Esophagus muscularis mucosa (tissue), 4 donors: ENCODE measurements at places on chromosomes 1 and 21. TPM values are rescaled to one million over a fixed set of nuclear protein-coding genes. Genes with fewer than 3 reads are reported as not detected.

GRCh38 chr21:17725339-17725738, 93.8 kb downstream of the C21orf91 start:
- no peak for DNase-seq
- no peaks in the 10 kb centered on the region for H3K27me3 ChIP-seq
- H3K36me3 ChIP-seq = no peaks in the 10 kb centered on the region

GRCh38 chr1:20284625-20285024, 6.0 kb upstream of the VWA5B1 start:
- H3K27me3 ChIP-seq = peaks cover 66% of the 10 kb centered on the region
- H3K4me3 ChIP-seq = no peak overlapping the region
- H3K36me3 ChIP-seq = no peaks in the 10 kb centered on the region
- no peak for DNase-seq

DNA sequence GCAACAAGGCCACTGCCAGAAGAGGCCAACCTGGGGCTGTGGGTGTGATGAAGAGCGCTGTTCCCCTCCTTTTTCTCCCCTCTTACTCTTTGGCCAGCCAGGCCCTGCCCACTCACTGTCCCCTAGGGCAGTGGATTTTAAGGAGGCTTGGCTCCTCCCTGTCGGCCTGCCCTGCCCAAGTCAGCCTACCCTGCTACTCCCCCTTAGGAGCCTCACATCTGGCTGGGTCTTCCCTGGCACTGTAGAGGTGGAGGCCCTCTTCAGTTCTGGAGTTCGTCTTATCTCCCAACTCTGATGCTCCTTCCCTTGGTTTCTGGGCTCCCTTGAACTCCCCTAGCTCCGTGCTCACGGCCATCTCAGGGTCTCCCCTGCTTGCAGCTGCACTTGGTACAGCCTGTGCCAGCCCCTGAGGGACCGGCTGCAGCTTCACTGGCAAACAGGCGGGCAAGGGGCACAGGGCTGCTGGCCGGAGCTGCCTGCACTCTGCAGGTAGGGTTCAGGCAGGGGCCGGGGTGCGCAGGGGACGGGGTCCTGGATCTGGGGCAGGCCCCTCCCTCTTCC, 4.0 kb downstream of the AMPD2 start:
- H3K4me1 ChIP-seq = peaks cover 64% of the 10 kb centered on the region
- H3K36me3 ChIP-seq = peaks cover 26% of the 10 kb centered on the region
- peak overlapping the region; percentile 55 for H3K27ac ChIP-seq
- H3K4me3 ChIP-seq = peak overlapping the region; percentile 18
- H3K27me3 ChIP-seq = no peaks in the 10 kb centered on the region

DNA sequence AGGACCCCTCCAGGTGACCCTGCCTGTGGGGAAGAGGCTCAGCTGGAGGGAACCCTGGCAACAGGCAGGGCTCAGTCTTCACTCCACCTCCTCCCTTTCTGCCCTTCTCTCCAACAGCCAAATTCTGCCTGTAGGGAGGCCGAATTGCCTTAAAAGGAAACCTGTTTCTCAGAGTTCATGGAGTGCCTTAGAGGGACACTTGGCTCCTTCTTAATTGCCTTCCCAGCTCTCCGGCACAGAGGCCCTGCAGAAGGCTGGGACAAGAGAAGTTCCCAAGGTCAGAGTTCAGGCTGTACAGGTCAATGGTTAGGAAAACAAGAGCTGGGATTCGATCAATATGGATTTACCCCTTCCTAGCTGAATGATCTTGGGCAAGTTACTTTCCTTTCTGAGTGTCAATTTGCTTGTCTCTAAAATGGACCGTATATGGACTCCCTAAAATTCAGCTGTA, 6.2 kb downstream of the CSRP1 start:
- H3K36me3 ChIP-seq = peaks cover 13% of the 10 kb centered on the region
- H3K27ac ChIP-seq = peak overlapping the region; percentile 98
- H3K27me3 ChIP-seq = no peaks in the 10 kb centered on the region
- H3K4me1 ChIP-seq = peaks cover 100% of the 10 kb centered on the region
- peak overlapping the region; percentile 24 for H3K4me3 ChIP-seq
- no peak for DNase-seq

- no peak overlapping the region for H3K27ac ChIP-seq
- DNase-seq = no peak
- no peaks in the 10 kb centered on the region for H3K27me3 ChIP-seq
- no peak overlapping the region for H3K4me3 ChIP-seq
These were observed 2.5 kb upstream of the MX2 start for GRCh38 chr21:41359286-41359685.

- peaks cover 19% of the 10 kb centered on the region for H3K4me1 ChIP-seq
- H3K27me3 ChIP-seq = no peaks in the 10 kb centered on the region
- H3K36me3 ChIP-seq = no peaks in the 10 kb centered on the region
- DNase-seq = no peak
- H3K27ac ChIP-seq = no peak overlapping the region
These were observed 41.8 kb downstream of the MAP3K7CL start for GRCh38 chr21:29172282-29172681.

GRCh38 chr1:82034812-82035211, 234.1 kb downstream of the ADGRL2 start:
- H3K27me3 ChIP-seq = no peaks in the 10 kb centered on the region
- DNase-seq = no peak
- H3K4me3 ChIP-seq = no peak overlapping the region

- peaks cover 47% of the 10 kb centered on the region for H3K4me1 ChIP-seq
- peak overlapping the region; percentile 82 for H3K27ac ChIP-seq
- no peak for DNase-seq
These were observed 751 bp downstream of the STUM start for GRCh38 chr1:226549094-226549936.

DNA sequence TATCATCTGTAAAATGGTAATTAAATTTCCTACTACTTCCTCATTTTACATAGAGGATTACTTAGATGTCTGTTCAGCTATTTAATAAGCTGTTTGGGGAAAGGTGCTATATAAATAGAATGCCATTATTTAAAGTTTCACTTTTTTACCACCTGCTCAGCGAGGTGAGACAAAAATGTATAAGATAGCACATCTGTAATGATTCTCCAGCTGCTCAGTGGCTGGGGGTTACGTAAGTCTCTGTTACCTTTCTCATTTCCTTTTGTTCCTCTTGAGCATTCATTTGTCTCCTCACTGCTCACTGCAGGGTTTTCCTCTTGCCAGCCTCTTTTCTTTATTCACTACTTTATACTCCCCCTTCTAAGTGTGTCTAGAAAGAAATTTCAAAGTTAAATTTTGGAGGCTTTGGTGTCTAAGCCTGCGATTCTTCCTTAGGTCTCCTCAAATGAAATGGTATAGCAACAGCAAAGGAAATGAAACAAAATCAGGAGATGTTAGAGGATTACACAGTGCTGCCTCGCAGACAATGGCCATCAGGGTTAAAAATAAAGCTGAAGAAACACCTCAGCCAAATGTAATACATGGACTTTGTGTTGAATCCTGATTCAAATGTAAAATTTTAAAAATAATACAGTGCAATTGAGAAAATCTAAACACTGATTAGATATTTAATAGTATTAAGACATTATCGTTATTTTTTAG, 6.8 kb downstream of the RGS8 start:
- peaks cover 1% of the 10 kb centered on the region for H3K27me3 ChIP-seq
- DNase-seq = no peak
- H3K27ac ChIP-seq = no peak overlapping the region
- no peaks in the 10 kb centered on the region for H3K36me3 ChIP-seq
- H3K4me3 ChIP-seq = no peak overlapping the region

DNA sequence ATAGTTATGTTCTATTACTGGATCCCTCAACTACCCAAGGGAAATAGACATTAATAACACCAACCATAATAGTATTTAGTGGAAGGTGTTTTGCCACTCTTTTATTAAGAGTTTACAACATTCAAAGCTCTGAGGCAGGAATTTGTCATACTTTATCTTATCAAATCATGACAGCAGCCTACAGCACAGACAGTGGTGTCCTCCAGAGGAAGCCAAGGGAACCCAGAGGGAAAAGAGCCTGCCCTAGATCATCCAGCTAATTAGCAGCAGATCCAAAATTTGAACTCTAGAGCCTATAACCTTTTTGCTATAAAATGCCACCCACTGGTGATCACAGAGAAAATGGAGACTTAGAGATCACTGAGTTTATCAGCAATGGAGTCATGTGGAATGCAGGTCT, 18.2 kb downstream of the VAV3 start:
- H3K4me1 ChIP-seq = no peaks in the 10 kb centered on the region
- H3K27ac ChIP-seq = no peak overlapping the region
- no peak overlapping the region for H3K4me3 ChIP-seq

The CNN3 gene
- 177 TPM for total RNA-seq

The TNFSF4 gene
- 2.8 TPM for total RNA-seq
